Right ventricle myocardium inferior (tissue), 1 donor: ENCODE measurements at places on chromosomes 12 and 14. TPM values are rescaled to one million over a fixed set of nuclear protein-coding genes. Genes with fewer than 3 reads are reported as not detected.

The ANKRD33 gene
- total RNA-seq, result not detected

The TAS2R30 gene
- 0.27 TPM for total RNA-seq

The DDN gene
- 0.49 TPM for total RNA-seq

The MCRS1 gene
- 88.9 TPM for total RNA-seq

The ENTPD5 gene
- total RNA-seq, result 6.2 TPM

The LRRIQ1 gene
- total RNA-seq, result 0.08 TPM

The FBXO34 gene
- 24.5 TPM for total RNA-seq

The DHH gene
- total RNA-seq, result 0.87 TPM

The RASSF9 gene
- 6.2 TPM for total RNA-seq

The GSC gene
- total RNA-seq, result 0.38 TPM
